Eye (tissue), 1 donor: ENCODE measurements at places on chromosomes 2 and 18.
A peak's percentile ranks its signal among the peaks of the same experiment; 100 is the strongest.

- no peak for DNase-seq
Observed at GRCh38 chr18:79723036-79723435, 43.4 kb downstream of the CTDP1 start.

DNA sequence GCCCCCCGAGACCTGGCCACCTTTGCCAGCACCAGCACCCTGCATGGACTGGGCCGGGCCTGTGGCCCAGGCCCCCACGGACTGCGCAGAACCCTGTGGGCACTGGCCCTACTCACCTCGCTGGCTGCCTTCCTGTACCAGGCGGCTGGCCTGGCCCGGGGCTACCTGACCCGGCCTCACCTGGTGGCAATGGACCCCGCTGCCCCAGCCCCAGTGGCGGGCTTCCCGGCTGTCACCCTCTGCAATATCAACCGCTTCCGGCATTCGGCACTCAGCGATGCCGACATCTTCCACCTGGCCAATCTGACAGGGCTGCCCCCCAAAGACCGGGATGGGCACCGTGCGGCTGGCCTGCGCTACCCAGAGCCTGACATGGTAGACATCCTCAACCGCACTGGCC, 554 bp downstream of the ASIC4 start:
- DNase-seq, result no peak

- DNase-seq, result no peak
Observed at GRCh38 chr2:136171223-136171622, 53.3 kb upstream of the CXCR4 start.

DNA sequence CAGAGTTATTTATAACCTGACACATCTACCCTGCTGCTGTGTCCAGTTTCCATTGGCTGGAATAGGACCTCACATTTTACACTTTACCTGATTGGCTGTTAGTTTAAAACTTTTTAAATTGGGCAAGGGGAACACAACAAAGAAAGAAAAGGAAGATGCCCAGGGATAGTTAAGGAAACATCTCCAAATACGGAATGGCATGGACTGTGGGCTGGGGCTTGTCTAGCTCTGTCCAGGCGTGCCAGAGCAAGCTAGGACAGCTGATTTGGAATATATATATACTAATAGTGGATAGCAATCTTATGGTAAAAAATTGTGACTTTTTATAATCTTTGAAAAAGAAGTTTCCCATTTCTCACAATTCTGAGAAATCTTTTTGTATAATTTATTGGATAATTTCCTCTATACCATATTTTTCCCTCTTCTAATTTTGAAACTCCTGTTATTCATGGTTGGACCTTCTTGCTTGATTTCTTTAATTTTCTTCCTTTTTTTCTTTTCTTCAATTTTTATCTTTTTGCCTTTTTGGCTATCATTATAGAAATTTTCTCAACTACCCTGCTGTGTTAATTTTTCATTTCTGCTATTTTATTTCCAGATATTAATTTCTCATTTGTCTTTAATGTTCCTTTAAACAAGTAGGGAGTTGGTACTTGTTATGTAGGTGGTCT, 55.9 kb downstream of the COMMD1 start:
- no peak for DNase-seq

DNA sequence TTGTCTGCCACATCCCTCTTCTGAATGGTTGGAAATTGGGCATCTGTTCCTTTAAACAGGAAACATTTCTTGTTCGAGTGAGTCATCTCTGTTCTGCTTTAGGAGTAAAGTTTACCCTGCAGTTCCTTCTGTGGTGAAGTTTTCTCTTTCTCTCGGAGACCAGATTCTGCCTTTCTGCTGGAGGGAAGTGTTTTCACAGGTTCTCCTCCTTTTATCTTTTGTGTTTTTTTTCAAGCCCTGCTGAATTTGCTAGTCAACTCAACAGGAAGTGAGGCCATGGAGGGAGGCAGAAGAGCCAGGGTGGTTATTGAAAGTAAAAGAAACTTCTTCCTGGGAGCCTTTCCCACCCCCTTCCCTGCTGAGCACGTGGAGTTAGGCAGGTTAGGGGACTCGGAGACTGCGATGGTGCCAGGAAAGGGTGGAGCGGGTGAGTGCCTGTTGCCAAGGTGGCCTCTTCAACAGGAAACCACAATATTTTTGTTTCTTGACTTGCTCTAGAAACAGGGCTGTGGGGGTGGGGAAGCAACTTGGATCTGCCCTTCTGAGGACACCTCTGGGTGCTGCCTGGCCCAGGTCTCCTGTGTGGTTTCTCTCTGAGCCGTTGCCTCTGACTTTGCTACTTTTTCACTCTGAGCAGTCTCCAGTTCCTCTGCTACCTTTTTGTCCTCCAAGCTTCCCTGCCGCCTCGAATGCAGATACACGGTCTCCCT, 2.2 kb upstream of the CASP8 start:
- DNase-seq, result peak; percentile 48

GRCh38 chr2:22217881-22218280, 1094.1 kb downstream of the TDRD15 start:
- DNase-seq, result no peak

DNA sequence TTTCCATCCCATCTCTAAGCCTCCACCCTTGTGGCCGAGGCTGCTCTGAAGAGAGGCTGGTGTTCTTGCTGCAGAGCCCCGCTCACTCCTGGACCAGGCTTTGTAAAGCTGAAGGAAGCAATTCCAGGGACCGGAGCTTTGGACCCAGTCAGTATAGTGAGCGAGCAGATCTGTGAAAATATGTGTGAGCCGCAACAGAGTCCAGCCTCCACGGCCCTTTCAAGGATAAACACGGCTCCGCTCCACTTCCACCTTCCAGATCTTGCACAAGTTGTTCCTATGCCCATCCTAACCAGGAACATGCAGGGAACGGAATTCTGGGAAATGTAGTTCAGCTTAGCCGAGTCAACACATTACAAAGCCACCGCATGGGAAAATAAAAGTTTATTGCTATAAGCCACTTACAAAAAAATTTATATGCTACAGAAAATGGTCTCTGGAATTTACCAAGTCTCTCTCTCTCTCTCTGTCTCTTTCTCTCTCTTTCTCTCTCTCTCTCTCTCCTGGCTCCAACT, 151.7 kb upstream of the ZNF521 start:
- DNase-seq, result peak; percentile 88

GRCh38 chr2:23497536-23497935, 112.6 kb downstream of the KLHL29 start:
- DNase-seq, result no peak

GRCh38 chr2:9091811-9092210, 88.3 kb upstream of the MBOAT2 start:
- no peak for DNase-seq

GRCh38 chr2:236682651-236683422, 113.2 kb downstream of the ACKR3 start:
- DNase-seq, result no peak

DNA sequence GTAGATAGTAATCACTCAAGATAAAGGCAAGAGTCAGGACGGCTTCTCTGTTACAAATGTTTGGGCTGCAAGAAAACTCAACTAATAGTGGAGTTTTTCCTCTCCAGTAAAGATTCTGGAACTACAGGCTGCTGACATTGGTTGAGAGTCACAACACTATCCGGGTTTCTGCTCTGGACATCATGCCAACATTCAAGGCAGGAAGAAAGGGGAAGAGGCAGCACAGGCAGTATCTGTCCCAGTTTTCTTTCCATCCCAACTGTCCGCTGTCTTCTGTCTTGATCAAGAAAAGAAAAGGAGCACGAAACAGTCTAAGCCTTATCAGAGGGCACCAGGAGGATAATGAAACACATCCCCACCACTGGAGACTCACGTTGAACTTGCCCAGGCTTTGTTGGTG, 132.1 kb downstream of the MAIP1 start:
- DNase-seq, result no peak

DNA sequence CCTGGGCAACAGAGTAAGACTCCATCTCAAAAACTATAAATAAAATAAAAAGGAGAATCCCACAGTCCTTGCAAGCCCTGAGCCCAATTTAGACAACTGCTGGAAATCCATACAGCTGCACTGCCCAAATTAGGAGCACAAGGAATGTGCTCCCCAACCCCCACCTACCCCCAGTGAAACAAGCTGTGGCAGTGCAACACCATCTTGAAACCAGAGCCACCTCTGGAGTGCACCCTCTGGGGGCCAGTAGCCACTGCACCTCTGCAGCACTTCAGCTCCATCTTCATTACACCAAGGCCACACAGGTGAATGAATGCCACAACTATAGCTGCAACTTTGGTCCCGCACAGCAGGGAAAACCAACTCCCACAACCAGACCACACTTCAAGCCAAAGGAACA, 37.3 kb downstream of the USP34 start:
- DNase-seq, result no peak

- DNase-seq, result no peak
Observed at GRCh38 chr2:10235099-10235908, 67.4 kb upstream of the HPCAL1 start.

DNA sequence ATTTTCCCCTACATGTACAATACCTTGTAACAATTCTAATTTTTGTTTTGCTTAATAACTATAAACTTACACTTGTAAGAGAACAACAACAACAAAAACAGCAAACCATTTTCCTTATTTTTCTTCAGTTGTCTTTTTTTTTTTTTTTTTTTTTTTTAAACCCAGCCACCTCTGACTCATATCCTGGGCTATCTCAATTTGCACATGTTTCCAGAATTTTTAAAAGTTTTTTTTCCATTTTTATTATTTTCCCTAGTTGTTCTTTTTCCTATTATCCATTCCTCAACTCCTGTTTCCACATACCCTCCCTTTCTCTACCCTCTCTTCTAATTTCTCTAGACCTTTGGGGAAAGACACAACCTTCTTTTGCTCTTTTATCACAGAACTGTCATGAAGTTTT, 112.5 kb downstream of the EFEMP1 start:
- no peak for DNase-seq

- DNase-seq, result peak; percentile 82
Observed at GRCh38 chr18:1018181-1018681, 113.6 kb downstream of the ADCYAP1 start.

DNA sequence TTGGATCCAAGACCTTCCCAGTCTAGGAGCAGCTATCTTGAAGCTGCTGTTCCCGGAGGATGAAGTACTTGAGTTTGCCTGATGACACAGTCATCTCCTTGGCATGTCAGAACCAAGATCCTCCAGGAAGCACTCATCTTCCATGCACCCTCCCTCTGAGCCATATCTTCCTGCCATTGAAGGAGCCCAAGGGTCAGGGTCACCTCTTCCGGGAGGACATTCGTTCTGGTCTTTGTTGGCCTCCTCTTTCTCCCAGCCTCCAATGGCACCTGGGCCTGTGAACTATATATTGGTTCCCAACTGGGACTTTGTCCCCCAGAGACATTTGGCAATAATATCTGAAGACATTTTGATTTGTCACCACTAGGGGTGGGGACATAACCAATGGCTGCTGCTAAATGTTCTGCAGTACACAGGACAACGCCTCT, 4.2 kb upstream of the MYO7B start:
- DNase-seq, result no peak

DNA sequence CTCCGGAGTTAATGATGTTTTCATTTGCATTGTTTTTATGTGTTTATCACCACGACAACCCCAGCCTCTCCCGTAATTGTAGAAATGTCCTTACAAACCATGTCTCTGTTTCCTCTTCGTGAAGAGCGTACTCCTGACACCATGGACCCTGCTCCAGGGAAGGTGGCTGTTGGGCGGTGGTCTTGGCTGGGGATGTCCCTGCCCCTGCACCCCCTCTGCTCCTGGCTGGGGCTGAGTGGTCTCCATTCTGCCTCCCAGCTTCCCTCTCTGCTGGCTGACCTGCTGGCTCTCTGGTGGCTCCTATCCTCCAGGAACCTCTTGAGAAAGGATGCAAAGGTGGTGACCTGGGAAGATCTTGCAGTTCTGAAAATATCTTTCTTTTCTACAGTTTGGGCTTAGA, 81.1 kb downstream of the ASB1 start:
- no peak for DNase-seq

DNA sequence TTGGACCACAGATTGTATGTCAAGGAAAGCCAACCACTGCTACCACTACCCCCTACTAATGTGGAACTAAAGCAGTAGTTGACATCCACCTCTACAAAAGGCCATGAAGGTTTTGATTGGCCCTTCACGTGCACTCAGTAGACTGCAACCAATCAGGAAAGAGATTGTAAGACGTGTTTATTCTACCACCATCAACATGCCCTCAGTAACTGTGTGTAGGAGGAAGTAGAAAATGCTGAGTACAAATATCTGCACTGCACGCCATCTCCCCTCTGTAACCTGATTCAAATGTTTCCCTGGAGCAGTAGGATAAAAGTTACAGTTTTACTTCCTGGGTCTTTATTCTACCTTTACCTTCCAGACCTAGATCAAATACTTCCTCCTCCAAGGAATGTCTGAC, 2.9 kb upstream of the CASP10 start:
- DNase-seq, result no peak

- DNase-seq, result no peak
Observed at GRCh38 chr18:14174706-14175085, 42.5 kb upstream of the ZNF519 start.

GRCh38 chr18:20966795-20967194, 144.8 kb downstream of the ROCK1 start:
- no peak for DNase-seq

DNA sequence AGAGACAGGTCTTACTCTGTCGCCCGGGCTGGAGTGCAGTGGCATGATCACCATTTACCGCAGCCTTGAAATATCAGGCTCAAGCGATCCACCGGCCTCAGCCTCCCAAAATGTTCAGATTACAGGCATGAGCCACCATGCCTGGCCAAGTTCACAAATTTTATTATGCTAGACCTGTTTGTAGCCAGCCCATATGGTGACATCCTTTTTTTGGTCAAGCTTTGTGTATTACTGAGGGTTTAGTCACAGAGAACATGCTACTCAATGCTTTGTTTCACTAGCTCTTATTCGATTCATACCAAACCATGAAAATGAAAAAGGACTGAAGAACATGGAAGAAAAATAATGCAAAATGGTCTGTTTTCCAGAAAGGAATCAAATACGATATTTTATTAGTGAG, 41.4 kb downstream of the DGKD start:
- no peak for DNase-seq

- no peak for DNase-seq
Observed at GRCh38 chr2:143901185-143901842, 618.6 kb downstream of the ZEB2 start.

DNA sequence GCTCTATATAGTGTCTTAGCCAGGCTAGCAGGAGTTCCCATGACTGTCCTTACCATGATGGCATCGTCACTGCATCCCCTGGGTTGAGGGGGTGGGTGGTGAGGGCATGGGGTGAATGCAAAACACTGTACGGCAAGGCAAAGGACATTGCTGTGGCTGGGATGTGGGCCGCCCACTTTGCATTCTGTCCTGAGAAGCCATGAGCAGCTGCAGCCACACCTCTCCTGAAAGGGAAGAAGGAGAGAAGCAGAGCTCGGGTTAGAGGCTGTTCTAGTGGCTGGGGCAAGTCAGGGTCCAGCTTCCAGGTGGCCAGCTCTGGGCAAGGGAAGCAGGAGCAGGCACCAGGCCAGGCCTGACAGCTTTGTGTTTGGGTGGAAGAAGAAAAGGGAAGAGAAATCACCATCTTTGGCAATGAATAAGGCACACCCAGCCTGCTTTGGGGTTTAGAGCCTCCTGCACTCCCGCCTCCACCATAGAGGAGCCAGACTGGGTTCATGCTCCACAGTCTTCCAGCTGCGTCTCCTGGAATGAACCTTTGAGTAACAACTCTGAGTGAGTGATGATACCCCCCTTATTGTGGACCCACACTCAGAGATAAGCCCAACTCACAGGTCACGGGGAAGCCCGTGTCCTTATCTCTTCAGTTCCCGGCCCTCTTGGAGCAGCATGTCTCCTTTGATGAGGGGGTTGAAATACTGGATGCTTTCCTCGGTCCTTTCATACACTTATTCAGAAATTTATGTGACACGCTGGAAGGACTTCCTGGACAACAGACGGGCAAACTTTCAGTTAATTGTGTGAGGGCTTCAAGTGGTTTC, 63.4 kb downstream of the INPP4A start:
- no peak for DNase-seq
